ENCODE measurements at places on chromosomes 6 and 20.
A peak's percentile ranks its signal among the peaks of the same experiment; 100 is the strongest.

GRCh38 chr20:32501709-32502108 is 83.4 kb downstream of the NOL4L start:
- no peak for DNase-seq

- DNase-seq = no peak
These were observed 482.3 kb upstream of the SOX4 start for GRCh38 chr6:21111093-21111725.

GRCh38 chr6:118578617-118579016 is 30.5 kb downstream of the PLN start:
- DNase-seq = no peak

- DNase-seq = no peak
These were observed 78.3 kb downstream of the SCAND1 start for GRCh38 chr20:35876033-35876320.

GRCh38 chr6:57089265-57089664 is 723 bp upstream of the ZNF451 start:
- DNase-seq = no peak

- DNase-seq = no peak
These were observed 27.4 kb downstream of the MRS2 start for GRCh38 chr6:24430086-24430485.

DNA sequence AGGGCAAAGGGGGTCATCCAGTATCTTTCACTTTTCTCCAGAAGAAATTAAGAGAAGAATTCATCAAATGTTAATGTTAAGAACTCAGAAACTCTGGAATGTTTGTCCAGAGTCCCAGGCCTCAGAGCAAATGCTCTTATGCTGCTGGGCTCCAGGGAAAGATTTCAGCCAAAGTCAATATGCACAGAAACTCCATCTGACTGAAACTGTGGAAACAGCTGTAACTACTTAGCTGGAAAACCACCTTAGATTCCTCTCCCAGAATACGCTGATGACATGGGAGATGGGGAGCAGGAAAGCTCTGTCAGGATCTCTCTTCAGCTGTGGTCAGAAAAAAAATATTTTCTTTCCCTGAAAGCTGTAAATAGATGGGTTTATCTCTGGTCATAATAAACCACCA is 559.6 kb downstream of the RFPL4B start:
- no peak for DNase-seq

- no peak for DNase-seq
These were observed 7.7 kb upstream of the SEC63 start for GRCh38 chr6:107965746-107966145.

DNA sequence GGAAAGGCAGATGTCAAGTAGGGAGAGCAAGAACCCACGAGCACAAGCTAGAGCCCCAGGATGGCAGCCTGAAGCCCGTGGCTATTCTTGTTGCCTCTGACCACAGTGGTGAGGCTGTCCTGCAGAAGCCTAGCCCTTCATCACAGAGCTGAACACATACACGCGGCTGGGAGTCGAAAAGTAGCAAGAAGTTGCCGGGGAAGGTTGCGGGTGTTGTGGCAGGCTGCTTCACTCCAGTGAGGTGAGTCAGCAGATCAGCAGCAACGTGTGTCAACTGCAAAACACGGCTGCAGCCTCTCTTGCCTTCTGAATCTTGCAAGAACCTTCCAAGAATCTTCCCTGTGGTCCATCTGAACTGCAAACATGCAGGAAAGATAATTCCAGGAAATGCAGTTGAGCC is 10.6 kb upstream of the STX16 start:
- DNase-seq = no peak

GRCh38 chr6:52389264-52389625 is 27.3 kb downstream of the PAQR8 start:
- DNase-seq = no peak

GRCh38 chr6:49370518-49370917 is 92.5 kb downstream of the MMUT start:
- no peak for DNase-seq

- no peak for DNase-seq
These were observed 51.8 kb downstream of the SCAND1 start for GRCh38 chr20:35902545-35902941.

GRCh38 chr6:163332575-163332974 is 81.9 kb upstream of the QKI start:
- DNase-seq = no peak

GRCh38 chr20:53763707-53764414 is 170.2 kb upstream of the ZNF217 start:
- no peak for DNase-seq

GRCh38 chr6:156464100-156464878 is 312.9 kb upstream of the ARID1B start:
- DNase-seq = no peak

- no peak for DNase-seq
These were observed 171.4 kb downstream of the COL9A1 start for GRCh38 chr6:70131528-70131927.

DNA sequence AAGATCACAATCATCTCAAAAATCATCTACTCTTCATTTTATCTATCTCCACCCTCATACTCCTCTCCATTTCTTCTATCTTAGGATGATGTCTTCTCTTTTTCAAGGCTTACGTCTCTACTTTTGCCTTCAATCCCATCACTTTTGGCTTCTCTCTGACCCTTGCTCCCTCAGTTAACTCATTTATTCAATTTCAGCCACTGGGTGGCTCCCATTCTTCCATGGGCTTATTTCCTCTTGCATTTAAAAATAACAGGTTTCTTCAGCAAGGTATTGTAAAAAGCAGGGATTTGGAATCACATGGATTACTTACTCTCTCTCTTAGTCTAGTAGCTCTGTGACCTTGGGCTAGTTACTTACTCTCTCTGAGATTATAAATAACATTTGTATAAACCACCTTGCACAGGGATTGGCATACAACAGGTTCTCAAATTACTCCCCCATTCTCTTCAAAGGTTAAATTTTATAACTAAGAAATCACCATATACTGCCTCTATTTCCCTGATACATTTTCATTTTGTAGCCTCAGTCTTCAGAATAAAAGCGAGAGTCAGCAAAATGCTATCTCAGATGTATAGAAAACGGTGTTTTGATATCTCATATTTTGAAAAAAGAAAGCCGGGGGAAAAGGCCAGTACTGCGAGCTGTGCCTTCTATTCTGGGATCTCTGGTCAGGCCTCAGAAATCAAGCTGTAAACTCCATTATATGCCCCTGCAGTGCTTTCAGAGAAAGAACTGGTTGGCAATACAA is 5.5 kb downstream of the ZSCAN12 start:
- DNase-seq = no peak

- DNase-seq = peak; percentile 29
These were observed 7.3 kb downstream of the TMEM181 start for GRCh38 chr6:158567152-158567551.

DNA sequence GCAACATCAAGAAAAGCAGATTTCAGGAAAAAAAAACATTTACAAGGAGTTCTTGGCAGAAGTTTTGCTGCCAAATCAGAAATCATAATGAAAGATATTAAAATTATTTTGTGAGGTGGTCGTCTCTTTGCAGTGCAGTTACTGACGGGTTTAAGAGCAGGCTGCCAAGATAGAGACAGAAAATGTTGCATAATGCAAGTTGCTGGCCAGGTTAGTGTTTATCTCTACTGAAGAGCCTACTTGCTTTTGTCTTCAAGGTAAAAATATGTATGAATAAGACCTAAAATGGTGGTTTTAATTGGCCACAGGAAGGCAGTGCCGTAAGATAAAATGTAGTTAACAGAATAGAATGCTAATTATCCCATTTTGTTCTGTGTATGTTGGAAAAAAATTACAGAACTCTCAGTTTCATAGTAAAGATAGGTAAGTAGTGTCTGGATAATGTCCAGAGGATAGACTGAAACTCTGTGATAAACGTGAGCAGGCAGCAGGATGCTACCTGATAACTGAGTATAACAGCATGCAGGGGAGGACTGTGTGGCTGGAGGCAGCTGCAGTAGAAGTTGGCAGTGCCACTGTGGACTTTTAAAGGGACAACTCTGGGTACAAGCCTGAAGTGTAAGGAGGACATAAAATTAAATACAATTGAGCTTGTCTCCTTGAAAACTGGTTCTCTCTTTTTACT is 13.9 kb downstream of the FOXO3 start:
- no peak for DNase-seq
